Stimulated activated naive CD8-positive, alpha-beta T cell treated with anti-CD3 and anti-CD28 coated beads, Interleukin-15, Interleukin-2, amounts not matched to agents 100 U/mL and 50 U/mL, for 24 hours (primary cell): ENCODE measurements at places on chromosomes 2 and 18.

- no peak for DNase-seq
These were observed 45.6 kb upstream of the ITGAV start for GRCh38 chr2:186544255-186544675.

- DNase-seq, result no peak
These were observed 71.7 kb downstream of the MARCO start for GRCh38 chr2:119013671-119014070.

DNA sequence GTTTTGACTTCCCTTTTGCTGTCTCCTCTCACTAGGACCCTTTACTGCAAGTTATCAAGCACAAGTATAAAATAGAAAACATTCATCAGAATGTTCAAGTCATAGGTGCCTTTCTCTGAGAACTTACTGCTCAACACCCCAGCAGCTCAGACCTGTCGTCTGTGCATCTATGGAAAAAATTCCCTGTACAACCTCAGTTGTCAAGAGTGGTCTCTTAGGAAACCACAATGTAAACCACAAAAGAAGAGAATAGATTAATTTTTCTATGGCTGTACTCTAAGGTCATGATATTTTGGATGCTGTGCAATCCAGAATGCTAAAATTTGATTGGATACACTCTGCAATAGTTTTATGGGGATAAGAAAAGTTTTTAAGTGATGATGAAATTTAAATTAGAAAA lies 84.1 kb downstream of the RBMS1 start:
- no peak for DNase-seq

DNA sequence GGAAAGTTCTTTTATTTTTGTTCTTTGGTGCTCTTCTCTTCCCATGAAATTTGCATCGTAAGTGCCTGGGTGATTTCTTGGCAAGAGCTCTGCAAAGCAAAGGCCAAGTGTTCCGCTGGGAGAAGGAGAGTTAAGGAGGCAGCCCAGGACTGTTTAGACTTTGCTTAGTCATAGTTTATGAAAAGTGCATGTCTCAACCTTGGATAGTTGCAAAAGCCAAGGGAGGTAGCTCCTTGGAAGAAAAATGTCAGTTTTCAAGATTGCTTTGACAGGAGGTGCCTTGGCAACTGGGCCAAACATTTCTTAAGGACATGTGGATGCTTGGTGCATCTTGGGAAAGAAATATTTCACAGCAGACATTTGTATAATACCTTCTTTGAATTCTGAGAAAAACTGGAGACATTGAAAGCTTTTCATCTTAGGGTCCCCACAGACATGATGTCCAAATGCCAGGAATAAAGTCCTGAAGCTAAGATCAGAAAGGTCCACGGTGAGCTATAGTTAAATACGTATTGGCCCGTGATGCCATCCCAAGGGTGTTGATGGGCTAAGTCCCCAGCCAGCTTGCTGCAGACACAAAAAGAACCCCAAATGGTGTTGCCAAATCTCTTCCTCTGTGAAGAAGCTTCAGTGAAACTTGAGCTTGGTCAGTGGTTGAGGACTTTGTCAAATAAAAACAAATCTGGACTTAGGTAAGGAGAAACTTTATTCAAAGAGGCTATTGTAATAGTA lies 96.3 kb upstream of the THUMPD2 start:
- no peak for DNase-seq

GRCh38 chr2:39787950-39788349 lies 8.9 kb upstream of the THUMPD2 start:
- no peak for DNase-seq

GRCh38 chr2:241114836-241115235 lies 12.7 kb upstream of the MTERF4 start:
- no peak for DNase-seq

- DNase-seq, result no peak
These were observed 31.0 kb upstream of the NFE2L2 start for GRCh38 chr2:177295484-177295883.

DNA sequence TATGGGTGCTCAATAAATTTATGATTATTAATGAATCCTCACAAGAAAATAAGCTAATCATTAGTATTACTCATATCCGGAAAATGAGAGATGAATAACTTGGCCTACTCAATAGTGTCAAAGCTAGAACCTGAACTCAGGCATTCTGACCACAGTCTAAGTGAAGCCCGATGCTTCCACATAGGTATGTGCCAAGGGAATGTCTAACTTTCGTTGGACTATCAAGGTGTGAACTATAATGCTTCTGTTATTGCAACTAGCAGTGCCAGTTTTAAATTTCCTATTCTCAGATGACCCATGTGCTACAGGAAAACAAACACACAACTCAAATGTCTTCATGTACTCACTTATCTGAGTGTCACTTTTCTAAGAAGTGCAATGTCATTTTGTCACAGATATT lies 1.8 kb downstream of the BARD1 start:
- no peak for DNase-seq

DNA sequence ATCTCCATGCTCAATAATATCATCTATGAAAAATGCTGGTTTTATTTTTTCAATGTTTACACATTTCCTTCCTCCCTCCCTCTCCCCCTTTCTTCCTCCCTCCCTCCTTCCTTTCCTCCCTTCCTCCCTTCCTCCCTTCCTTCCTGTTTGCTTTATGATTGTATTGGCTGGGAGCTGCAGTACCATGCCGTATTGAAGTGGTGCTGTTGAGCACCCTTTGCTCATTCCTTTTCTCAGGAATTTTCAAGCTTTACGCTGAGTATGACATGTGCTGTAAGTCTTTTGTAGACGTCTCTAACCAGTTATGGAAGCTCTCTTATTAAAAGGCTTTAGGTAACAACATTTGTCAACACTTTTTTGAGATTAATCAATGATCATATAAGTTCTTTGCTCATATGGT lies 100.4 kb downstream of the SNTG2 start:
- no peak for DNase-seq

DNA sequence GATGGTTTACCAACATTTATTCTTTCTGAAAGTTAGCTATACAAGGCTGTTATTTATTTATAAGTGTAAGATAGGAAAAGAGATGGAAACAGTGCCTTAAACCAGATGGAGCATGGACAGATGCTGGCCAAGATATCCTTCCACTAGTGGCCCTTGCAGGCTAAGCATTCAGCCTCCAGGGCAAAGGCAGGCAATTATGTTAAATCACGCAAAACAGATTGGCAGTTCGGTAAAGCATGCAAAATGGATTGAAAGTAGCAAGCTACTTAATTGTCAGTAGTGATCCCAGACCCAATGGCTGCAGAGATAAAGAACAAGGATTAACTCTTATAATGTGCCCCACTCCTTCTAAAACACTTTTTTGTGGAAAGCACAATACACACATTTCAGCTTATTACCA lies 105.4 kb upstream of the MAP4K3 start:
- no peak for DNase-seq
